Naive thymus-derived CD8-positive, alpha-beta T cell (primary cell): ENCODE measurements at places on chromosomes 2 and 18.

DNA sequence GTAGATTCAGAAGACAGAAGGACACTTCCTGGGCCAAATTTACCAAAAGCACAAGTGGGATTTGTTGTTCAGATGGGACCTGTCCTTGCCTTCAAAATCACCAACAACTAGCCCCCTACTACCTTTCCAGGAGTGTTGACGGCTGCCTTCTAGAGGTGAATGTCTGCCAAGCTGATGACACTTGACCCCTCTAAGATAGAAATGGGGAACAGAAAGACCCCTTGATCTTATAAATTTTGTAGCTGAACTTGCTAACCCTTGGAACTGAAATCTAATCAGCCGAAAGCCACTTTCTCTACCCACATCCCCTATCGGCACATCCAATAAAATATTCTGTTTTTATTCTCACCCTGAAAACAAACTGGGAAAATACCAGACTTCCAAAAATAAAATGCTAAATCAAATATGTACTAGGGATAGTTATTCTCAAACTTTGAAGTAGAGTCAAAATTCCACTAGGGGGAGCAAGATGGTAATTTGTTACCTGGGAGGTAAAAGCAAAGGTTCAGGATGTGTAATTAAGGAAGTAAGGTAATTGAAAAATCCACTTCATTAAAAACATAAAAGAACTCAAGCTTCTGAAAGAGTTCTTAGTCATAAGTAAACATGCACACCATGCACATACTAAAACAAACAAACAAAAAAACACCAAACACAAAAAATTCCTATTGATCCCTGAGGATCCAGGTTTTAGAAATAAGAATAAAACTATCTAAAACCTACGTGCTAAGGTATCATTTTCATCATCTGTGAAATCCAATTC lies 119.2 kb downstream of the ANKRD44 start:
- H3K36me3 ChIP-seq, result peaks cover under 1% of the 10 kb centered on the region
- H3K4me3 ChIP-seq, result peak overlapping the region; percentile 56
- DNase-seq, result no peak
- peaks cover 81% of the 10 kb centered on the region for H3K4me1 ChIP-seq
- peak overlapping the region; percentile 98 for H3K27ac ChIP-seq

GRCh38 chr2:177161741-177162460 lies 50.7 kb upstream of the HNRNPA3 start:
- DNase-seq, result no peak
- no peak overlapping the region for H3K4me3 ChIP-seq
- peaks cover 5% of the 10 kb centered on the region for H3K4me1 ChIP-seq
- no peaks in the 10 kb centered on the region for H3K36me3 ChIP-seq
- H3K27ac ChIP-seq, result no peak overlapping the region

- H3K27me3 ChIP-seq, result no peaks in the 10 kb centered on the region
- H3K27ac ChIP-seq, result no peak overlapping the region
- no peak for DNase-seq
- H3K4me3 ChIP-seq, result no peak overlapping the region
- H3K4me1 ChIP-seq, result no peaks in the 10 kb centered on the region
Observed at GRCh38 chr2:50335852-50336251, 696.1 kb downstream of the NRXN1 start.

DNA sequence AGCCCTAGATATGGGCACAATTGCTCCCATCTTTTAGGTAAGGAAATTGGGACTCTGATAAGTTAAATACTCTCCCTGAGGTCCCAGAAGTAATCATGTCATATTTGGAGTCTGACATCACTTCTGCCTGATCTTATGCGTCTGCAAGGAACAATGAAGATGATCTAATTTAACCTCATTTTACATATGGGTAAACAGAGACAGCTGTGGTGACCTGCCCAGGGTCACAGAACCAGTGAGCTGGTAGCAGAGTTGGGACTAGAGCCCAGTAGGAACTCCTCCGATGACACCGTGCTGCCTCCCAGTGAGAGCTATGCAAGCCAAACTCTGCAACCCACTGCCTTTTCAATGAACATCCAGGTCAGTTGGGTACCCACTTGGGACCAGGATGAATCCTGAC lies 17.8 kb downstream of the CTAGE1 start:
- DNase-seq, result no peak
- no peaks in the 10 kb centered on the region for H3K4me1 ChIP-seq
- H3K4me3 ChIP-seq, result no peak overlapping the region
- no peaks in the 10 kb centered on the region for H3K36me3 ChIP-seq
